Dermis microvascular lymphatic vessel endothelial cell (primary cell): ENCODE measurements at places on chromosomes 12 and 14.

GRCh38 chr12:41514021-41514777, 326.1 kb downstream of the PDZRN4 start:
- DNase-seq: no peak

DNA sequence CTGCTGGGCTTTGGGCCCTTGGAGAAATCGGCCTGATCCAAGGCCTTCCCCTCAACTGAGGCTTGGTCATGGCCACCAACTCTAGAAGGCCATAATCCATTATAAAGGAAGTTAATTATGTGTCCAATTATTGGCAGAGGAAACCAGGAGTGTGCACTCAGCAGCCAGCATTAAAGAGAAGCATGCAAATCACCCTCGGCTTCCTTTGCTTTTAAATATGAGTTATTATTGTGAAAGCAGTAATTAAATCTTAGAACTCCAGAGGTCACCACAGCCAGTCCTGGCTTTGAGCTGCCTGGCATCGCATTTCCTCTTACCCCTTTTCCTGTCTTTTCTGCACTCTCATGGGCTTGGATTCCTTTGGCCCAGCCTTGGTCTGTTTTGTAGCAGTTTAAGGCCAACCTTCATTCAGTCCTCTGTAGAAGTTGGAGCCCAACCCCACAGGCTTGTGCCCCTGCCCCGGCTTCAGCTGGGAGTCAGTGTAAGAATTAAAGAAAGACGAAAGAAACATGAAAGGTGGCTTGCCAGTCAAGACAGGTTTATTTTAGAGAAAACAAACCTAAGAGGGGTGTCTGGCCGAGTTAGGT, 14.7 kb upstream of the KRT86 start:
- no peak for DNase-seq

DNA sequence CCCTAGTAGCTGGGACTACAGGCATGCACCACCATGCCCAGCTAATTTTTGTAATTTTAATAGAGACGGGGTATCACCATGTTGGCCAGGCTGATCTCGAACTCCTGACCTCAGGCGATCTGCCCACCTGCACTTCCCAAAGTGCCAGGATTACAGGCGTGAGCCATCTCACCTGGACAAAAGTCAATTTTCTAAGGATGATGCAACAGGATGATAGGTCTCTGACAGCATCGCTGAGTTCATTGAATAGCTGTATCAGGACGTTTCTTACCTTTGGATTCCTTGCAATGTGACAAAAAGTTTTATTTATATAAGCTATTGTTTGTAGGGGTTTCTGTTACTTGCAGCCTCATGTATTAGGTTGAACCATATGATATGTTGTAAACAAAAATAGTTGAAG, 55.5 kb upstream of the PCED1B start:
- DNase-seq: no peak

DNA sequence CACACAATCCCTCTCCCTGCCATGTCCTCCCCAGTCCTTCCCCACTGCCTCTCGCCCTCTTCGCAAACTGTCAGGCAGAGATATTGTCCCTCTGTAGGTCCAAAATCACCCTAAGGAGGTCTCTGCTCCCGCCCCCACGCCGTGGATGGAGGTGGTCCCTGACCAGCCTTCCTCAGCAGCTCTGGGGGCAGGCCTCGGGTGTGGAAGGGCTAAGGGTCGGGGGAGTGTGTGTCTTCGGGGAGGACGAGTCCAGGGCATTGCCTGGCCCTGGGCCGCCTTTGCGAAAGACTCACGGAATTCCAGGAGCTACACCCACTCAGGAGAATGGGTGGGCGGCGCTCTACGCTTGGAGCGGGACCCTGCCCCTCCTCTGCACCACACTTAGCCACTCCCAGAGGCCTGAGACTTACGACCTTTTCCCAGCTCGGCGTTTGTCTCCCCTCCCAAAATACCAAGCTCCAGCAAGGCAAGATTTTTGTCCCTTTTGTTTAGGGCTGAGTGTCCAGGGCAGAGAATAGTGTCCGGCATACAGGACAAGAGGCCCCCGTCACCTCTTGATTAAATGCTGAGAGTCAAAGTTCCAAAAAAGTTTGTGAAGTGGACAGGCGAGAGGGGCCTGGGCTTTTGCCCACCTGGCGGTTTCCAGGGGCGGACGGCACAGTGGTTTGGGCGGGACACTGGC, 881 bp downstream of the PYGL start:
- no peak for DNase-seq

DNA sequence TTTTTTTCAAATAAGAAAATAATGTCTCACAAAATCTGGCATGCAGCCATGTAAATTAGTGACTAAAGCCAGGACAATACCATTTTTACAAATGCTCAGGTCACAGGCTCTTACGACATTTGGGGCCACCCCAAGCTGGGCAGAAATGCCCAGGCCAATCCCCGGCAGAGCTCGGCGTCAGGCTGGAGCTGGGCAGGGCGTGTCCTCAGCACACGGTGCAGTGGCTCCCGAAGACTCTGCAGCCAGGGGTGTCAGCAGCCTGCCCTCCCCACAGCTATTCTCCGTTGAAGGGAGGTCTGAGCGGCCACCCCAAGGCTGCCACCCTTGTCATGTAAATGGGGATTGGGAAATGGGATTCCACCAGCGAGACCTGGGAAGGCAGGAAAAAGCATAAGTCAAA, 158.6 kb downstream of the DICER1 start:
- DNase-seq: no peak

GRCh38 chr12:127962303-127962702, 304.7 kb upstream of the TMEM132C start:
- DNase-seq: no peak

DNA sequence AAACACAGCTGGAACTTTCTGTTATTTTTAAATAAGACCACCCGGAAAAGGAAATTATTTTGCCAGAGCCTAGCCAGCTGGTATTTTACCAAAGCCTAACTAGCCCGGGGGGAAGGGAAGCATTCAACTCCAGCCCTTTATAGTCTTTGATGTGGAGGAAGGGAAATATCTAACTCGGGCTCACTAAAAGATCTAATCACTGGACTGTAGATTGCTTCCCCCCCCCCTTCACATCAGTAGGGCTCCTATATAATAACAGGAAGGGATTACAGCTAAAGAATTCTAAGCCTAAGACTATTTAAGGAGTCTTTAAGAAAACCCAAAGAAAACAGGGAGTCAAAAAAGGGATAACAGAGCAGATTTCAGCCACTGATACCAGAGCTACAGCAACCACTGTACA, 431.1 kb downstream of the KCNH5 start:
- DNase-seq: no peak

DNA sequence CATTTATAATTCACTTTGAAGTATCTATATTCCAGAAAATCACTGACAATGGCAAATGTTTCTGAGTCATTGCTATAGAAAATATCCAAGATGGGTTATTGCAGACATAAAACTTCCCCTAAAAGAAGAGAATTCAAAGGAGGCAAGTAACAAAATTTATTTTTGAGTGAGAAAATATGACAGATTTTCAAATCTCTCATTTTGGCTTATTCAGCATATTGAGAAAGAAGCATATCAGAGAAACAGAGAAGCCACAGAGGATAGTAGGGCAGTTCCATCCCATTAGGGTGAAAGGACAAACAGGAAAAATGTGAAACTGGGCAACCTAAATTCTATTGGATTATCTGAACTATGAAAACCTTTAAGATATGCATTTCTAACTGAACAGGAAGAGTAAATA, 85.0 kb downstream of the SYT1 start:
- no peak for DNase-seq

DNA sequence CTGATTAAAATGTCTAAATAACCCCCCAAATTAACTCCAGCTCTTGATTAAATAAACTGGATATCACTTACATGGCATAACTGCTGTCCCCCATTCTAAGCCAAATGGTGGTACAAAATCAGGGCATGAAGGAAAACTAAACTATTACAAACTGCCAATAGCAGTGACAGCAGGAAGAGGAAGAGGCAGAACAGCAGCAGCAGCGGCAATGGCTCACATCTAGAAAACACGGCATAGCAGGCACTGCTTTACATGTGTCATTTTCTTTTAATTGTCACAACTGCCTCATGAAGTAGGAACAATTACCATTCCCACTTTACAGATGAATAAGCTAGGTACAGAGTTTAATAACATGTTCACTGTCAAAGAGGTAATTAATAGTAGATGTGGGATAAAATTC, 92.0 kb downstream of the EPS8 start:
- DNase-seq: peak; percentile 47

DNA sequence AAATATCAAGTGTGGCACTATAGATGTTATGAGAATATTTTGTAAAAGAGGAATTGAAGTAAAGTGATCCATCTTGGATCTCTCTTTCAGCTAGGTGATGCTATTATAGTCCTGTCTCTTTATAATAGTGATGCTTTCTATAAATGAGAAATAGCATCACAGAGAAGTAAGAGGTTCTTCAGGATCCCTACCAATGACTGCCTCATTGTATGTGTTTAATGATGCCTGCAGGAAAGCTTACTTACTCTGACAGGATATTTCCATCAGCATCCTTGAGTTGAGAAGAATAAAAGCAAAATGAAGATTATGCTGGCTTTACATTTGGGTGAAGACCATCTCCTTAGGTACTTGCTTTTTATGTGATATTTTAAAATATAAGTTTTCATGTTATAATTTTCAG, 846.0 kb upstream of the LRFN5 start:
- DNase-seq: no peak

- DNase-seq: no peak
These were observed 30.6 kb downstream of the WDR89 start for GRCh38 chr14:63611078-63611477.

DNA sequence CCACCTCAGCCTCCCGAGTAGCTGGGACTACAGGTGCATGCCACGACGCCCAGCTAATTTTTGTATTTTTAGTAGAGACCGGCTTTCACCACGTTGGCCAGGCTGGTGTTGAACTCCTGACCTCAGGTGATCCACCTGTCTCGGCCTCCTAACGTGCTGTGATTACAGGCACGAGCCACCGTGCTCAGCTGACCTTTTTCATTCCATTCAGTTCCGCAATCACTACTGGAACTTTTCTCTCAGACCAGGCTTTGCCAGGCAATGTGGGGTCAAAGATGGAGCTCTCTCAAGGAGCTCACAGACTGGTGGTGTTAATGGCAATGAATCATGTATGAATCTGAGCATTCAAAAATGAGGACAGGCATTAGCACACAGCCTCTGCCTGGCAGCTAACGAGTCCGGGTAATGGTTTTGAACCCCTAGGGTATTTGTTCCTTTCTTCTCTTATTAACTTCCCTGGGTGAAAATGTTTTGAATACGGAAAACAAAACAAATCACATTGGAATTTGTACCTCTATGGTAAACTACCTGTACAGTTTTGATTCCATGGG, 9.4 kb upstream of the TCHP start:
- no peak for DNase-seq

DNA sequence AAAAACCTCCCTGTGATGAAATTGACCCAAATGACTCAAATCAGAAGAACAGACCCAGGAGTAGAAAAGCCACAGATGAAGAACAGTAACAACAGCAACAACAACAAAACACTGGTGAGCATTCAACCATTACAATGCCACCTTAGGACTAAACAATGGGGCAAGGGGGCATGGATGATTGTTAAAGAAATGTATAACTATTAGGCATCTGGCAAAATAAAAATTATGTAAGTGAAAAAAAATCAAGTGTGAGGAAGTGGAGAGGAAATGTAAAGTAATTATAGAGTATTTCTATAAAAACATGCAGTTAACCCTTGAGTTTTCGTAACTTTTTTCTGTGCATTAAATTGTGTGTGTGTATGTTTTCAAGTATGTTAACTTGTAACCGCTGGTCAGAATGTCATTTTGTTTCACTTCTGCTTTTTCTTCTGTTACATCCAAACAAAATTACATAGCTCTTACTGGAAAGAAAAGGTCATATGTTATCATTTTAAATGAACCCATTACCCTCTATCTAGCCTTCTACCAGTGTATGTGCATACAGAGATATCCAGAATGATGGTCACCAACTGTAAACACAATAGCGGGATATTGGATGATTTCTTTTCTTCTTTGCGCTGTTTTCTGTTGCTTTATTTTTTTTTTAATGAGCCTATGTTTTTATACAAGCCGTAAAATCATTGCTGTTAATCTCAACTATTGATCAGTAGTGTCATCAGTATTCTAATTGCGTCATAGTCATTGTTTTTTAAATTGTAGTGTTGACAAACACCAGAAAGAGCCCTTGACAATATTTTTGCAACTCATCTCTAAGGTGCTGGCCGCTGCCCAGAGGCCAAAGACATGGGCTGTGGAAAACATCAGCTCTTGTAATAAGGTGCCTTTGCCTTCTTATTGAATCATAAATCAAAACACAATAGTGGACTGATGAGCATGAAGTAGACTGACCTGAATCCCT, 170.6 kb downstream of the CRADD start:
- DNase-seq: no peak

DNA sequence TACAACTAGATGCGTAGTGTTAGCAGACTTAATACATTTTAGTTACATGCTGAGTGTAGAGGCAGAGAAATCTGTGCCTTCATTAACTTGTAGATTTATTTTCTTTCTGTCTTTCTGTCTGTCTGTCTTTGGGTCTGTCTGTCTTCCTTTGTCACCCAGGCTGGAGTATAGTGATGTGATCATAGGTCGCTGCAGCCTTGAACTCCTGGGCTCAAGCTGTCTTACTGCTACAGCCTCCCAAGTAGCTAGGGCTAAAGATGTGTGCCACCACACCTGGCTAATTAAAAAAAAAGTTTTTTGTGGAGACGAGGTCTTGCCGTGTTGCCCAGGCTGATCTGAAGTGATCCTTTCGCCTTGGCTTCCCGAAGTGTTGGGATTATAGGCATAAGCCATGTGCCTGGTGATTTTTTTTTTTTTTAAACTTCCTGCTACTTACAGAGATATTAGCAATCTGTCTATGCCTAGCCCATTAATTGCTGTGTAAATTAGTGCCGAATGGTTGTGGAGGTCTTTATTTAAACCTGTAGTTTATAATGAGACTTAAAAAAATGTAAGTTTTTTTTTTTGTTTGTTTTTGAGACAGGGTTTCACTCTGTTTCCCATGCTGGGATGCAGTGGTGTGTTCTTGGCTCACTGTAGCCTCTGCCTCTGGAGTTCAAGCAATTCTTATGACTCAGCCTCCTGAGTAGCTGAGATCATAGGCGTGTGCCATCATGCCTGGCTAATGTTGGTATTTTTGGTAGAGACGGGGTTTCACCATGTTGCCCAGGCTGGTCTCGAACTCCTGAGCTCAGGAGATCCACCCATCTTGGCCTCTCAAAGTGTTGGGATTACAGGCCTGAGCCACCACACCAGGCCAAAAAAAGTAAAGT, 22.8 kb downstream of the ERC1 start:
- no peak for DNase-seq

DNA sequence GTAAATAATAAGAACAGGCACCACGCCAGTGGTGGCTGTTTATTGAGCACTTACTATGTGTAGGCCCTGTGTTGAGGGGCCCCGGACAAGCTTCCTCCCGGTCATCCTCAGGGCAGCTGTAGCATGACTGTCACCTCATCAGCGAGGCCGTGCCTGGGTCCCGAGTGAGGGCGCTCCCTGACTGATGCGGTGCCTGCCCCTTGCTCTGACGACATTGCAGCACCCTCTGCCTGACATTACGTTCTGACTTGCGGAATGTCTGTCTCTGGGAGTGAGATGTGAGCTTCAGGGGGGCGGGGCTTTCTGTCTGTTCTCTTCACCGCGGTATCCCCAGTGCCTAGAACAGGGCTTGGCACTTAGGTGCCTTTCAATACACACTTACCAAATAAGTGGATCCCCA, 167.6 kb downstream of the RBM19 start:
- no peak for DNase-seq

GRCh38 chr12:43976027-43976426, 140.1 kb downstream of the TMEM117 start:
- no peak for DNase-seq
